ENCODE measurements at places on chromosomes 3 and 15. TPM values are rescaled to one million over a fixed set of nuclear protein-coding genes. Genes with fewer than 3 reads are reported as not detected.
A peak's percentile ranks its signal among the peaks of the same experiment; 100 is the strongest.

GRCh38 chr3:107450254-107450893, 72.4 kb upstream of the BBX start:
- H3K4me3 ChIP-seq, result no peak overlapping the region
- no peaks in the 10 kb centered on the region for H3K27me3 ChIP-seq
- H3K27ac ChIP-seq, result no peak overlapping the region
- no peak for DNase-seq

- DNase-seq, result no peak
- H3K4me1 ChIP-seq, result peaks cover 8% of the 10 kb centered on the region
- no peak overlapping the region for H3K27ac ChIP-seq
Measured at GRCh38 chr3:71491154-71491752, 92.3 kb downstream of the FOXP1 start.

GRCh38 chr3:16927485-16927884, 42.7 kb downstream of the PLCL2 start:
- H3K27ac ChIP-seq, result no peak overlapping the region
- H3K27me3 ChIP-seq, result no peaks in the 10 kb centered on the region
- peaks cover 18% of the 10 kb centered on the region for H3K4me1 ChIP-seq
- DNase-seq, result no peak

The DNAH12 gene
- total RNA-seq, result 0.25 TPM

GRCh38 chr3:3799173-3800079, at the start of gene LRRN1:
Gene LRRN1 (plus strand): TSS chr3:3799431. CDS start chr3:3844642, 45,211 bp downstream.
- no peaks in the 10 kb centered on the region for H3K27me3 ChIP-seq
- peak within 1 kb of the TSS; percentile 65 for H3K4me3 ChIP-seq
- DNase-seq, result no peak
- H3K27ac ChIP-seq, result no peak within 1 kb of the TSS
- H3K4me1 ChIP-seq, result peaks cover 19% of the 10 kb centered on the region

- DNase-seq, result no peak
- H3K27me3 ChIP-seq, result no peaks in the 10 kb centered on the region
- H3K4me3 ChIP-seq, result peak overlapping the region; percentile 64
- peak overlapping the region; percentile 90 for H3K27ac ChIP-seq
- peaks cover 50% of the 10 kb centered on the region for H3K4me1 ChIP-seq
- H3K36me3 ChIP-seq, result no peaks in the 10 kb centered on the region
Measured at GRCh38 chr15:52021128-52021671, 2.2 kb downstream of the MAPK6 start.

DNA sequence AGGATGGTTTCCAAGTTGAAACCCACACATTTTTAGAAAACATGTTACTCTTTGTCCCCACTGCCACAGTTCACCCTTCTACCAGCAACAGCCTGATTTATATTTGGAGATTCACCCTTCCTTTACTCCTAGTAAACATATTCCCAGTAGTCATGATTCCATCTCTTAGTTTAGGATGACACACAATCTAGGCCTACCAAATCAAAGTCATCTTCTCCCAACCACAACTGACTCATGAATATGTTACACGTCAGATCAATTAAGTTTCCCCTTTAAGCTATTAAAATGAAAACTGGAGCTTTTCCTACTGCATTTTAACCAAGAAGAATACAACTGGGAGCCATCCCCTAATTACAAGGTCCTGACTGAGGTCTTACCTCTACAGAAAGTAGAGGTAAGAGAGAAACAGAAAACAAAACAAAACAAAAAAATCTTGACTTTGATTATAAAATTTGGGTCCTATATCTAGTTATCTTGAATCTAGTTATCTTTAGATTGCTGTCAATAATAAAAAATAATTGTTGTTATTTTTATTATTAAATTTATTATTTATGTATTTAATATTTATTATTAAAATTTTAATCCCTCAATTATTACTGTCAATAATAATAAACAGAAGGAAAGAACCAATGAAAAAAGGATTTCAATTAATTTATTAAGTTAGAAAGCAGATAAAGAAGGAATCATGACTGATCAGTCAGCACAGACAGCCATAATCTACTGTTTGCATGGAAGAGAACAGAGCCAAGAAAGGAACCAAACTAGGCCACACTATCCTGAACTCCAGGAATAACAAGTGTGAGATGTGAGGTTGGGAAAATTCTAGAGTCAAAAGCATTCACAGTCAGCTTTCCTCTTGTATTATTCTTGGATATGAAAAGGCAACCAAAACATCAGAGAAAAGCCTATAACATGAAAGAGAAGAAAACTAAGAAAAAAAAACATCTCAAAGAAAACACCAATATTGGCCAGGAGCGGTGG, 12.5 kb downstream of the DPH6 start:
- no peak overlapping the region for H3K4me3 ChIP-seq
- no peak overlapping the region for H3K27ac ChIP-seq
- H3K27me3 ChIP-seq, result no peaks in the 10 kb centered on the region
- no peak for DNase-seq
- no peaks in the 10 kb centered on the region for H3K4me1 ChIP-seq

The MEGF11 gene
- total RNA-seq, result 0.25 TPM

DNA sequence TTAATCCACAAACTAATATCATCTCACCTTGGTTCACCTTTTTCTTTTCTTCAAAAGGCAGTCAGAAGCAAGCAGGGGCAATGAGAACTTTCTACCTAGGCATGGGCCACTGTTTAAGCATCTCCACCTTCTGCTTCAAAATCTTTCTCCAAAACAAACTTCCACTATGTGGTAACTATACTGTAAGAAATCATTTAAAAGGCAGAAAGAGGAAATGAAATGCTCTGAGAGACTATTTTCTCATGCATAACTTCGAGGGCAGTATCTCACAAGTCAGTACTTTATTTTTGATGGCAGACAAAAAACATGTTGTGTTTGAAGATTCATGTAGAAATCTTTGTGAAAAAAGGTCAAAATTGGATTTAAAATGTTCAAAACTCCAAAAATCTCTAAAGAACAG, 419.7 kb downstream of the ZBTB20 start:
- H3K27me3 ChIP-seq, result no peaks in the 10 kb centered on the region
- H3K27ac ChIP-seq, result no peak overlapping the region
- no peak overlapping the region for H3K4me3 ChIP-seq
- H3K36me3 ChIP-seq, result no peaks in the 10 kb centered on the region

DNA sequence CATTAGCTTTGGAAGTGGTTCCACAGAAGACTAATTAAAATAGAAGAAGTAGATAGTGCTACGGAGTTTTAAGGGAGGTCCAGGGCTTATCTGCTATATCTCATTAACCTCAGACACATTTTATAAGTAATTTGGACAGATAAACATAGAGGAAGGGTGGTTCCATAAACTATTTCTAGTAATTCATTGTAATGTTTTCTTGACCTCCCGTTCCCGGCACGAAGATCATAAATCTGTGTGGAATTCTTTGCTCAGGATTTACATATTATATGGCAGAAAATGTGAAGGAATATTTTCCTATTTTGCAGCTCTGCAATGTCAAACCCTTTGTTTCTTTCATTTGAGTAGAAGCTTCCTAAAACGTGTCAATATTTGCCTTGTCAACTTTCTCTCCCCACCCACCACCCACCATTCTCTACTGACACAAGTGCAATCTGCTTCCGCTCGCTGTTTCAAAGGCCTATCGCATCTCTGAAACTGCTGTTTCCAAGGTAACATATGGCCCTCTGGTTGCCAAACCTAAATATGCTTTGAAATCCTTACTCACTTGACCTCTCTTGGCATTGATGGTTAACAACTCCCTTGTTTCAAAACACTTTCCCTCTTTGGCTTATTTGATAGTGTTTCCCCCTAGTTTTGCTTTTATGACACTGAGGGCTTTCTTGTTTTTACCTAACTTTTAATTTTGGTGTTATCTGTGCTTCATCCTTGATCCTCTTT, 21.4 kb upstream of the PLSCR5 start:
- H3K27ac ChIP-seq, result no peak overlapping the region
- no peaks in the 10 kb centered on the region for H3K4me1 ChIP-seq
- no peaks in the 10 kb centered on the region for H3K36me3 ChIP-seq
- no peak for DNase-seq
- no peaks in the 10 kb centered on the region for H3K27me3 ChIP-seq

DNA sequence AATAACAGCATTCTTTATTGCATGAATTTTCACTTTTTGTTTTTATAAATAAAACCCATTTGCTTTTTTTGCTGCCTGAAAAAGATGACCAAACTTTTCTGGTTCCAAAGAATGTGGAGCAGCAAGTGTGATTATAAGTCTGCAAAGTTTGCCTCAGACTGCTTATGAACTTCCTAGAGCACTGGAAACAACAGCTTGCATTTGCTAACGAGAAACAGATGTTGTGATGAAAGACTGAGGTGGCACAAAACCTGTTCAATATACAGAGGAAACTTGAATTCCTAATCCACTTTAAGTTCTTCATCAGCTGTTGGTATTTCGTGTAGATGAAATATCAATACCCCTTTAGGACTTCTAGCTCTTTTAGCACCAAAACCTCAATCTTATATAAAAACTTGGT, 9.3 kb downstream of the ZPLD1 start:
- H3K4me3 ChIP-seq, result no peak overlapping the region
- H3K27me3 ChIP-seq, result no peaks in the 10 kb centered on the region
- H3K36me3 ChIP-seq, result no peaks in the 10 kb centered on the region
- H3K4me1 ChIP-seq, result no peaks in the 10 kb centered on the region
- no peak overlapping the region for H3K27ac ChIP-seq
- no peak for DNase-seq

- no peaks in the 10 kb centered on the region for H3K36me3 ChIP-seq
- DNase-seq, result no peak
- H3K4me3 ChIP-seq, result no peak overlapping the region
- H3K4me1 ChIP-seq, result no peaks in the 10 kb centered on the region
- no peak overlapping the region for H3K27ac ChIP-seq
- H3K27me3 ChIP-seq, result no peaks in the 10 kb centered on the region
Measured at GRCh38 chr3:108862865-108863798, 40.5 kb downstream of the TRAT1 start.

DNA sequence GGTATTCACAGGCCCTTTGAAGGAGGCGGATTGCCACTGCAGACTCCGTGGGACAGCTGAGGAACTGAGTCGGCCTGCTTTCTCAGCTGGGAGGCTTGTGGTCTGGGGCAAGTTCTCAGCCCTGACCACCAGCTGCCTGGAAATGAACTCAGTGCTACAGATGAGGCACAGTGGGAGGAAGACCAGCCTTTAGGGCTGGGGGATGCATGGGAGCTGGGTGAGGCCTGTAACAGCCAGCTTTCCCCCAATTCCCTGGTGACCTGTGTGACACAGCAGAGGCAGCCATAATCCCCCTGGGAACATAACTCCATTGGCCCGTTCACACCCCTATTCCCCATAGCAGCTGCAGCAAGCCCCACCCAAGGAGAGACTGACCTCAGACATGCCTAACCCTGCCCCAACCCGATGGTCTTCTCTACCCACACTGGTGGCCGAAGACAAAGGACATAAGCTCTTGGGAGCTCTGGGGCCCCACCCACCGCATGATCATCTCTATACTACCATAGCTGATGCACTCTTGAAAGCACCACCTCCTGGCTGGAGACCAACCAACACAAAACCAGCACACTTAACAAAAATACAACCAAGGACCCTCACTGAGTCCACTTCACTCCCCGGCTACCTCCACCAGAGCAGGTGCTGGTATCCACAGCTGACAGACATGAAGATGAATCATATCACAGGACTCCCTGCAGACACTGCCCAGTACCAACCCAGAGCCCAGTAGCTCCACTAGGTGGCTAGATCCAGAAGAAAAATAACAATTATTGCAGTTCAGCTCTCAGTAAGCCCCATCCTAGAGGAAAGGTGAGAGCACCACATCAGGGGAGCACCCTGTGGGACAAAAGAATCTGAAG, 24.9 kb downstream of the ZMAT3 start:
- H3K4me1 ChIP-seq, result no peaks in the 10 kb centered on the region
- no peaks in the 10 kb centered on the region for H3K36me3 ChIP-seq
- H3K4me3 ChIP-seq, result no peak overlapping the region
- H3K27ac ChIP-seq, result no peak overlapping the region
- DNase-seq, result no peak

DNA sequence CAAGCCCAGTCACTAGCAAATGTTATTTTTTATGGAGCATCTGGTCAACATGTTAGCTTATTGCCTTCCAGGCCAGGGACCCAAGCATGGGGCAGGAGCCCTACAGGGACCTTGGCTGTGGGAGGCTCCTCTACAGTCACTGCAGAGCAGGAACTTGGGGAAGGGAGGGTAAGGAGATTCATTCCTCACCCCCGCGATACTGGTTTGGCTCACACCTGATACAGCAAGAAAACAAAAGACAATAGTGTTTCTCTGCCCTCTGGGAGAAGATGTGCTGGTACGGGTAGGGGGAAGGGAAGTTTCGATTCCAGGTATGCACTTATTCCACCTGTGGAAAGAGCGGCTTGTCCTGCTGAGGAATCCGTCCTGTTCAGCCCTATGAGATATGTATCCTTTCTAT, 77.6 kb downstream of the SLC12A8 start:
- peaks cover 21% of the 10 kb centered on the region for H3K4me1 ChIP-seq
- no peak overlapping the region for H3K4me3 ChIP-seq
- no peak overlapping the region for H3K27ac ChIP-seq
- H3K36me3 ChIP-seq, result no peaks in the 10 kb centered on the region
- no peaks in the 10 kb centered on the region for H3K27me3 ChIP-seq

DNA sequence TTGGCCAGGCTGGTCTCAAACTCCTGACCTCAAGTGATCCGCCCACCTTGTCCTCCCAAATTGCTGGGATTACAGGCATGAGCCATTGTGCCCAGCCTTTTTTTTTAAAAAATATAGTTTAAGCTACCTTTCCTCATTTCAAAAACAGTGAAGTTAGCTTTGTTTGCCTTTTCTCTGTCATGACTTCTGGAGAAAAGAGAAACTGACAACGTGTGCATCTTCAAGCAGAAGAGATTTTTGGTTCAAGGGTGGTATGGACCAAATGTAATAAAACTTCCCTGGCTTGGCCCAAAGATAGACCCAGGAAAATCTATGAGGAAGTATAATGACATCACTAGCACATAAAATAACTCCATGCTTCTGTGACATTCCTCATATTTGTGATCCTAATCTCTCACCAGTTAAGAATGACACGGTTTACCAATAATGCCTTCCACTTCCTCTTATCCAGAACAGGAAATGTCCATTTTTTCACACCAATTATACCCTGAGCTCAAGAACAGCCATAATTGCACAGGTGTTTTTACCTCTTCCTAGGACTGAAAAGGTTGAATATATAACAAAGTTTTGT, 781.2 kb upstream of the NR2F2 start:
- H3K36me3 ChIP-seq, result no peaks in the 10 kb centered on the region
- no peak overlapping the region for H3K27ac ChIP-seq
- H3K4me3 ChIP-seq, result no peak overlapping the region
- H3K4me1 ChIP-seq, result no peaks in the 10 kb centered on the region

The FOXB1 gene
- total RNA-seq, result not detected

DNA sequence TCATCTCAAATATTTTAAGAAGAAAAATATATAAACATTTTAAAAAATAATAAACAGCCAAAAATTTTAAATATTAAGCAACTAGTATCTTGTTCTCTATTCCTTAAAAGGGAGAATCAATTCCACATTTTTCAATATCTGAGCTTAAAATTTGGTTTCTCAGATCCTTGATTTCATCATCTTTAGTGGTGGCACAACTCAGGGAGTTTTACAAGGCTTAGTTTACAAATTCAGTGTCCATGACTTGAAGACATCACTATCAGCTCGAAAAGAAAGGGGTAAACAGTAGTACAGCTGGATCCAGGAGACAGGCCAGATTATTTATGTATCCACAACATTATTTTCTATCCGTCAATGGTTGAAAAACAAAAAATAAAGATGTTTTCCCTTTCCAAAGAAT, 11.6 kb downstream of the IGF2BP2 start:
- H3K27me3 ChIP-seq, result no peaks in the 10 kb centered on the region
- no peak for DNase-seq
- no peak overlapping the region for H3K4me3 ChIP-seq
- peaks cover 9% of the 10 kb centered on the region for H3K4me1 ChIP-seq
- no peaks in the 10 kb centered on the region for H3K36me3 ChIP-seq
- H3K27ac ChIP-seq, result no peak overlapping the region

- H3K36me3 ChIP-seq, result no peaks in the 10 kb centered on the region
- no peak overlapping the region for H3K27ac ChIP-seq
- no peaks in the 10 kb centered on the region for H3K27me3 ChIP-seq
- DNase-seq, result no peak
- no peak overlapping the region for H3K4me3 ChIP-seq
- no peaks in the 10 kb centered on the region for H3K4me1 ChIP-seq
Measured at GRCh38 chr3:144018776-144019175, 47.2 kb downstream of the DIPK2A start.
